ENCODE measurements at places on chromosomes 3 and 15.
A peak's percentile ranks its signal among the peaks of the same experiment; 100 is the strongest.

DNA sequence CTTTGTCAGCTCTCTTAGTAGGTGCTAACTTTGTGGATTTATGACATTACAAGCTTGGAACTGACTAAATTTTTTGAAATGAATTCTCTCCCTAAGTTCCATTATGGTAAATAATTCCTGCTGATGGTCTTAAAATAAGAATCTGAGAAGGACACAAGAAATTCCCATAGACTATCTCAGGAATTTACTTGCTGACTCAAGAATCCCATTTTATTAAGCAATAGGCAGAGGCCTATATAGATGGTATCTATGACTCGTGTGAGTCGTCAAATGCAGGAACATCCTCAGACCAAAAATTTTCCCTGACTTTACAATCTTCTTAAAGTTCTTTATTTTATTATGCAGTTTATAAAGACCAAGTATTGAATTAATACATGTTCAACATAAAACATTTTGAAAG lies 30.7 kb upstream of the CBLB start:
- DNase-seq = no peak

DNA sequence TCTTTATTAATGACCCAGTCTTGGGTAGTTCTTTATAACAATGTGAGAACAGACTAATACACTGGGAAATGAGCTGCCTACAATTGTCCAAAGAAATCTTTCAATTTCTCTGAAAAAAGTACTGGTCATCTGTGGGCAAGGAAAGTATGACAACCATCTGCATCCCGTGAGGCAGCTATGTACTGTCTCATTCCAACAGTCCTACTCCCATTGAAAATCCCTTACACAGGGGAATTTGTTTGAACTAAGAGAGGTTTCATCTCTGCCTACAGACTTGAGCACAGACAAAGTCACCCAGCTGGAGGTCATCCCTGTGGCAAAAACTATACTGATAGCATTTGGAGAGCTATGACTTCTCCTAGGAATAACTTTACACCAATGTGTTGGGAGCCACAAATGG lies 27.1 kb downstream of the SHC4 start:
- no peak for DNase-seq

DNA sequence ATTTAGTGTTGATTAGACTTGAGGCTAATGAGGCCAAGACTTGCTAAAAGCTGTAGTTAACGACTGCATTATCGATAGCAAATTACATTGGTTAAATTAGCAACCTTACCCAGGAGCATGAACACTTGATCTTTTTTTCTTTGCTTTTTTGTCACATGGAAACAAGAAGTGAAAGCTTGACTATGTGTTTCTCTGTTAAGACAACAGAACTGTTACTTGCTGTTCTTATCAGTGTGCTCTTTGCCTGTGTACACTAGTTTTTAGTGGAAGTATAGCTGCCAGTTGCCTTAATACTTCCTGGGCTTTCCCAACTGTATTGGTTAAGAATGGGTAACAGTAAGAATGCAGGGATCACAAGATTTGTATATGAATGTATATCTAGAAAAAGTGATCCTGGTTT lies 625.5 kb downstream of the NAALADL2 start:
- no peak for DNase-seq

- DNase-seq = no peak
Measured at GRCh38 chr3:134824791-134825190, 29.7 kb downstream of the EPHB1 start.

- DNase-seq = no peak
Measured at GRCh38 chr3:135084976-135085375, 289.9 kb downstream of the EPHB1 start.

DNA sequence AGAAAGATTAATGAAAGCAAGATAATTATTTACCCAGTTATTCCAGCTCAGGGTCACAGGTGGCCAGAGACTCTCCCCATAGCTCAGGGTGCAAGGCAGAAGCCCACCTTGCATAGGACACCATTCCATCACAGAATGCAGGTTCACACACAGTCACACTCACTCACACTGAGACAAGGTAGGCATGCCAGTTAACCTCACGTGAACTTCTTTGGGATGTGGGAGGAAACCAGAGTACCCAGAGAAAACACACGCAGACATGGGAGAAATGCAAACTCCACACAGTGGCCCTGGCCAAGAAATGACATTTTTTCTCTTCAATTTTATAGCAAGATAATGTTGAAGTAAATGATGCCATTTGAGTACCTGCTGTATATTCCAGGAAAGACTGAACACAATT lies 106.7 kb downstream of the ZNF385D start:
- DNase-seq = no peak

DNA sequence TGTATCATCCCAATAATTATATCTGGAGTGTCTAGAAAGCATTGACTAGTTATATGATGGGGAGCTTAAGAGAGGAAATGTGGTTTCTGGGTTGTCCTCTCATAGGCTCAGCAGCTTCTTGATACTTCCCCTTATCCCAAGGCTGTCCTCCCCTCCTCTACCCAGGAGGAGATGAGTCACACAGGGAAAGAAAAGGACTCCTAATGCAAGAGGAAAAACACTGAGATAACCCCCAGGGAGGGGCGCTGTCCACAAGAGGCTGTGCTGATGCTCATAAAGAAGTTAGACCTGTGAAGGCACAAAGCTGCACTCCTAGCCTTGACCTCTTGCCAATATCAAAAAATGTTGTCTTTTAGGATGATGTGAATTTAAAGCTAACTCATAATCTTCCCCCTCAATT lies 28.8 kb upstream of the GYG1 start:
- DNase-seq = peak; percentile 52

- DNase-seq = peak; percentile 16
Measured at GRCh38 chr15:101121511-101122090, 130.2 kb downstream of the CHSY1 start.

DNA sequence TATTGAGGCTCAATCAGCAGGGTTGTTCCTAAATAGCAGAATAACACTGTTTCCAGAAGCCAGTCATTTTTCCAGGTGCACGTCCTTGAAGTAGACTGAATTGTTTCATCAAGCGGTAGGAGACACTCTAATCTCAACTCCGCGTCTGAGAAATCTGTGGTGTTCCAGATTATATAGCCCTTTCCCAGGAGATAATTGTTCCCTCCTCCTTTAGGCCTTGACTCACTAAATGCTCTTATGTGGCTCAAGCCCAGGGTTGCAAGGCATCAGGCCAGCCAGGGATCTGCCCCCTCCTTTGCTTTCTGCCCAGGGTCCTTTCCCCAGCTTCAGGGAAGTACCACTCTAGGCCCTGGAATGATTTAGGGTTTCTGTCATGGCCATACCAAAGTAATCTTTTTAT lies 5.7 kb upstream of the HLTF start:
- no peak for DNase-seq

DNA sequence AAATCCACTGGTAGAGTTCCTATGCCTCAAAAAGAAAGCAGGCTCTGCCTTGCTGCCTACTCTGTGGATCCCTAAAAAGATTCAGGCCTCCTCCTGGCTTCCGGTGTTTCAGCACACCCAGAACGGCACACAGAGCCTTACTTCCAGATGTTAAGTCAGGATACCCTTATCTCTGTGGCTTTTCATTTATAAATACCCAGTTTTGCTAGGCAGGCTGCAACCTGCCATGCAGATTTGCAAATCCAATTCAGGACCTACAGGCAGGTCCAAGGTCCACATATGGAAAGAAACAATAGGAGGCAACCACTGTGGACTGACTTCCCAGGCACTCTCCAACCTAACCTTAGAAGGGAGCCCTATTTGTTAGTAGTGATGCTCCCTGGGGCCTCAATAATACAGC lies 30.7 kb downstream of the EFL1 start:
- no peak for DNase-seq

- DNase-seq = peak; percentile 17
Measured at GRCh38 chr15:101604124-101604874, 47.9 kb downstream of the TM2D3 start.

DNA sequence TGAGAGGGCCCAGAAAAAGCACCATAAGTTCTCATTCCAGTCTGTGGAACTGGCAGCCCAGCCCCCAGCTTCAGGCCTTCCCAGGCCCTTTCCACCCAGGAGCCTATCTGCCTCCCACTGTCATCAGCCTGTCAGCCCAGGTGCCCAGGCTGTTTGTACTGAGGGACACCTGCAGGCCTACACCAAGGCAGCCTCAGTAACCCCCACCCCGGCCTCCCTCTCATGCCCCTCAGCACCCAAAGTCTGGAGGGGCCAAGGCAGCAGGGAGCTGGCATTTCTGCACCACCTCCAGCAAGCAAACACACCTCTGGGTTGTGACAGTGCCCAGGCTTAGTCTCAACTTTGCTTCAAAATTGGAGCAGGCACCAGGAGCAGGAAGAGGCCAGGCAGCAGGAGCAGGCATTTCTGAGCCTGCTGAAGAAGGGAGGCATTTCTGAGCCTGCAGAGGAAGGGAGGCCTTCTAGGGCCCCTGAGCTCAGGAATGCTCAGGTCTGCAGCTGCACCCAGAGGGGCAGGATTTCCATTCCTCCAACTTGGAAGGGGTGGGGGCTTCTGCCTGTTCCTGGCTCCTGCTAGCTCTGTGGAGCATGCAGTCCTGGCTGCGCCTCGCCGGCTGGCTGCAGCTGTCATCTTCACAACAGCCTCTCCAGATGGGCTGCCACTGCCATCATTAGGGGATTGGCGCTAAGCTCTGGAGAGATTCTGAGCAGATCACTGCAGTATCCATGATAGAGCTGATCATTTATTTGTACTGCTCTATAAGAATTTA lies 396.1 kb downstream of the UNC13C start:
- DNase-seq = no peak

DNA sequence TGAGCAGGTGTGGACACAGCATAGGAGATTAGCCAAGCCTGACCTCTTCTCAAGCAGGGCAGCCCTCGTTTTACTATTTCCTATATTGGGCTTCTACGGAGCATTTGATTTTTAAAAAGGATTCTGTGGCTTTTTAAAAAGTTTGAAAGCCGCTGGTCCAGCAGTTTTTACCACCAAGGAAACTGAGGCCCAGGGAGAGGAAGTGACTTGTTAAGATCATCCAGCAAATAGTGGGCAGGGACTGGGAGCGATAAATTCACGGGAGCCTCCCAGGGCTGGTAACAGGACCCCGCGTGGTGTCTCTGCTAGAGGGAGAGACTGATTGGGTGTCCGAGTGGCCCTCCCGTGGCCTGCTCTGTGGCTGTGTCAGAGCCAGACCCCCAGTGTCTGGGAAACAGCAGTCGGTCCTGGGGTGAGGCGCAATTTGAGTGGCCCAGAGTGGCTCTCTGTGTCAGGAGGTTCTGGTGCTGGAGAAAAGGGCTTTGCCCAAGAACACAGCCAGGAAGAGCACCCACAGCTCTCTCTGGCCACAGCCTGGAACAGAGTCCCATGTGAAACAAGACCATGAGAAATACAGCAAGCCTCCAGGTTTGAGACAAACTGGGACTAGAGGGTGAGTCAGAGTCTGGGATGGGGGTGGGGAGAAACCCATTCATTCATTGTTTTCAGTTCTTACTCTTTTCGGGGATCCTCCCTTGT lies 4.2 kb downstream of the FURIN start:
- DNase-seq = peak; percentile 53

GRCh38 chr3:46895204-46895660 lies 17.7 kb downstream of the PTH1R start:
- peak; percentile 65 for DNase-seq

GRCh38 chr15:80106051-80106450 lies 46.6 kb downstream of the ZFAND6 start:
- no peak for DNase-seq

DNA sequence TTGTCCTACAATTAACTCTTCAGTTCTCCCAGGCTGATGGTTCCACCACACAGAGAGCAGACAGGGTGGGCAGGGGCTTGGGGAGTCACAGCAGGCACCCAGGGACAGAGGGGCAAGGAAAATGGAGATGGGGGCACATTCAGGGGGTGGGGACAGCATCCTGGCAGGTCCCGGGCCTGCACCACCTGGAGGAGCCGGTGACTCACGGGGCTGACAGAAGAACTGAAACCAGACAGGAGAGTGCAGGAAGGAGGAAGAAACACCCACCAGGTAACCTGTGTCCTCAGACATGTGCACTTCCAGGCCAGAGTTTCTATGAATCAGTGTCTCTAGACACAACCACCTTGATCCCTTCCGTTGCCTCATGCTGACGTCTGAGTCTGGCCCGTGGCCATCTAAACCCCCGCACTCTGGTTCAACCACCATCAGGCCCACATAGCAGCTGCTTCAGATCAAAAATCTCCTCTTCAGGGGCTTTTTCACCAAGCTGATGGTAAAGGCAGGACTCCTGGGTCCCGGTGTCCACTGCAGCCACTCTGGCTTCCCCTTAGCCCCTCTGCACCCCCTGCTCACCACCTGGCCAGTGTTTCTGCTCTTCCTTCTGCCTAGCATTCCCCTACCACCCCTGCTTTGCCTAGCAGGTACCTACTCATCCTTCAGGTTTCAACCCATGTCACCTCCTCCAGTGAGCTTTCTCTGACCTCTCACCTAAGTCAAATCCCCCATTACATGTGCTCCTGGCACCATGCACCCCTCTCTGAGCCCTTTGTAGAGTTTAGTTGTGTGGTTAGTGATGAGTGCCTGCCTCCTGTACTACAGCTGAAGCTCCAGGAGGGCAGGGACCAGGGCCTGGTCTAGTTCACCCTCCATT lies 16.5 kb upstream of the CYP11A1 start:
- peak; percentile 57 for DNase-seq

All from HT-29 (cell line).